T-helper 1 cell (primary cell): ENCODE measurements at places on chromosomes 3 and 15.

GRCh38 chr15:47862402-47862801, 145.1 kb downstream of the SEMA6D start:
- no peak for DNase-seq

- no peak for DNase-seq
Observed at GRCh38 chr15:56327721-56328502, 37.3 kb upstream of the TEX9 start.

GRCh38 chr3:26683902-26684301, 61.3 kb downstream of the LRRC3B start:
- no peak for DNase-seq

GRCh38 chr3:98670020-98670419, 76.6 kb upstream of the CPOX start:
- DNase-seq, result no peak

DNA sequence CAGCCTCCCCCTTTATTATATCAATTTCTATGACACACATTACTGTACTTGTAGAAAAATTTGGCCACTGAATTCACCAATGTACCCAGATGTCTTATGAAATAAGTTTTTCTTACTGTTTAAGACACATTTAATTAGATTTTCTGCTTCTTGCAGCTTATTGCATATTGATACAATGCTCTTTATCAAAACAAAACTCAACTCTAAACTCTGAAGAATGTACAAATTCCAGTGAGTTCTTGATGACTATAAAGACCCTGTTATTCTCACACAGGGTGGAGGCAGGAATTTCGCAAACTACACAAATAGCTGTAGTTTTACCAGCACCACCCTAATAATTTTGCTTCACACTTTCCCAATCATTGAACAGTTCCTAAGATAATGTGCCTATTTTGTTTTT, 22.0 kb downstream of the CMTM6 start:
- DNase-seq, result no peak

DNA sequence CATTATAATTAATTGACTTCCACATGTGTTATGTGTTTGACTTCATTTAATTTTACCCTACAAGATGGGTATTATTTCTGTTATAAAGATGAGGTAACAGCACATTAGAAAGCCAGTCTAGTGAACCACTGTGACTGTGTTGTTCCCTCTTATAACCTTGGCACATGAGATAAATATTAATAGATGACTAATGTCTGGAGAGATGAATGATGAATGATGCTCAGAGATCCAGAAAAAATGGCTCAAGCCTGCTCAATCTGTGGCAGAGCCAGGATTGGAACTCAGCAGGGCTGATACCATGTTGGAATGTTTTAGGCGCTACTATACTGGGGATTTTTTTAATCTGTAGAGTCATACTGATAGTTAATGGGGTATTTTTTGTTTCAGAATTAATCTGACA, 118.8 kb upstream of the PTX3 start:
- DNase-seq, result no peak

- DNase-seq, result no peak
Observed at GRCh38 chr15:87686339-87686738, 570.2 kb downstream of the NTRK3 start.

DNA sequence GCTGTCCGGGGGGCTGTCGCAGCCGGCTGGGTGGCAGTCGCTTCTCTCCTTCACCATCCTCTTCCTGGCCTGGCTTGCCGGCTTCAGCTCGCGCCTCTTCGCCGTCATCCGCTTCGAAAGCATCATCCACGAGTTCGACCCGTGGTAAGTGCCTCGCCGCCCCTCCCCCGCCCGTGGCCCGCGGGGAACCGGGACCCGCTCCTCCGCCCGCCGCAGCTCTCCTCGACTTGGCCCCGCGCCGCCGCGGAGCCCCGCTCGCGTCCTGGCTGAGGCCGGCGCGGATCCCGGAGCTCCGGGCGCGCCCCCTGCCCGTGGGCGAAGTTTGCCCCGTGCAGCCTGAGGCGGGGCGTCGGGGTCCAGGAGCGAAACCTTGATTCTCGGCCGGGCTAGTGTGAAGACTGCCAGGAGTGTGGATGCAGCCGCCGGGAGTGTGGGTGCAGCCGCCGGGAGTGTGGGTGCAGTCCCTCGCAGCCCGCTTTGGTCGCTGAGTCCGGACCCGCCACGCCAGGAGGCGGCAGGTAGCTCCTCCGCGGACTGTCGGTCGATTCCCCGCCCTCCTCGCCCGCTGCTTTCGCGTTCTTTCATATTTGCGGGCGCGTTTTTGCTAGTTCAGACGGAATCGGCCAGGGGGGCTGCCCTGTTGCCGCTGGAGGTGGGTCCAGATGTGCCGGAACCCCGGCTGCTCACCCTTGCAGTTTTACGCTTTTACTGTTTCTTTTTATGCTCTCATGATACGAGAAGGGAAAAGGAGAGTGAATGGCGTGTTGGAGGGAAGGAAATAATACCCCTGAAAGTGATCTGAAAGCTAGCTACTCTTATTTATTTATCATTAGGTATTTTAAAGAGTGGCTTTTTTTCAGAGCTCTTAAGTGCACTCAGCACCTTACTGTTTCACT, 692 bp downstream of the STT3B start:
- DNase-seq, result peak; percentile 57

DNA sequence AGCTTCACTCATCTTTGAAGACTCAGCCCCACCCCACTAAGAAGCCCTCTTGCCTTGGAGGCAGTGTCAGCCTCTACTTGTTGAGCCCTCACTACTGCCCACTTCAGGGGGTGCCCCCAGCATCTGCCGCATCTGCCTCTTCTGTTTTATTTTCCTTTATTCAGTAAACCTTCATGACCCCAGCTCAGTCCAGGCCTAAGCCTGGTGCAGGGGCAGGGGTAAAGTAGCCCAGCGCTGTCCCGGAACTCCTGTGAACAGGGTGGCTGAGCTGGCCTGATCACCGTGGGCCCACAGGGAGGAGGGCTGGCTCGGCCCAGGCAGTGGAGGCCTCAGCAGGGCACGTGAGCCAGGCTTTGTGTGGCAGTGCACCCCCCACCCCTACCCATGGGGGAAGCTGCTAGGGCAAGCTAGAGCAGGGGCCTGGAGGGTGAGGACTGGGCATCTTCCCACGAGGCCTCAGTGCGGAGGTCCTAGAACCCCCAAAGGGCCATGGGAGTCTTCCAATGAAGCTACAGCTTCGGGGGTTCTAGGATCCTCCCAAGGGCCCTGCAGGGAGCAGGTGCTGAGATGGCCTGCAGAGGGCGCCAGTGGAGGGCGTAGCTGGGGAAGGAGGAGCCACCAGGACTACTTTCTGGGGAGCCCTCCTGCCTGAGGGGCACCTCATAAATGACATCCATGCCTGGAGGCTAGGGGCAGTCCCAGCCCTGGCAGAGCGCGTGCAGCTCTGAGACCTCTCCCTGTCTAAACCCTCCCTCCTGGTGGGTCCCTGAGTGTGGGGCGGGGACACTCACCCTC, 36.0 kb downstream of the TSPAN3 start:
- peak; percentile 24 for DNase-seq

- no peak for DNase-seq
Observed at GRCh38 chr3:73451301-73451944, 173.3 kb downstream of the PDZRN3 start.

DNA sequence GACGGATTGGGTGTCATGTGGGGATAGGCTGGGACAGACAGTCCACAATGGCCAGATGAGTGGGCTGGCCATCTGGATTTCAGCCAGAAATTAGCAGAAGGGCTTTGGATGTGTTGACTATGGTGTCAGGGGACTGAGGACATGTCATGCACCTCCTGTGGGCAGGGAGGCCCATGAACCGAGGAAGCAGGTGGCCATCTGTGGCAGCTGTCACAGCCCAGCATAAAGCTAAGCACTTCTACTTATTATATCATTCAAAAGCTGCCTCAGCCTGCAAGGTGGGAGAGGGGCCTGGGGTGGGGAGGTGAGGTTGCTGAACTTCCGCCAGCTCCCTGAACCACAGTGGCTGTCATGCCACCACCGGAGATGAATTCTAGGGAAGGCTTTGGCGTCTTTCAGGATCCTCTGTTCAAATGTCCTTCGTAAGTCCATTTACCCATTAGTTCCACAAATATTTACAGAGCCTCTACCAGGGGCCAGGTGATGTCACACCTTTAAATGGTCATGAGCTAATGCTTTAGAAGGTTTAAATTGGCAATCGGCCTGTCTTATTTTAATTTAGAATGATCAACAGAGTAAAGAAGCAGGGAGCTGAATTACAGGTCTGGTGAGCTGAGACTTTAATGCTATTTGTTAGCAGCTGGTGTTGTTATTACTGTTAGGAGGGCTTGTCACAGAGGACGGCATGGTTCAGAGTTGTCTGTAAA, 23.6 kb upstream of the CAV3 start:
- no peak for DNase-seq

GRCh38 chr3:151794080-151794479, 19.8 kb upstream of the AADAC start:
- no peak for DNase-seq

DNA sequence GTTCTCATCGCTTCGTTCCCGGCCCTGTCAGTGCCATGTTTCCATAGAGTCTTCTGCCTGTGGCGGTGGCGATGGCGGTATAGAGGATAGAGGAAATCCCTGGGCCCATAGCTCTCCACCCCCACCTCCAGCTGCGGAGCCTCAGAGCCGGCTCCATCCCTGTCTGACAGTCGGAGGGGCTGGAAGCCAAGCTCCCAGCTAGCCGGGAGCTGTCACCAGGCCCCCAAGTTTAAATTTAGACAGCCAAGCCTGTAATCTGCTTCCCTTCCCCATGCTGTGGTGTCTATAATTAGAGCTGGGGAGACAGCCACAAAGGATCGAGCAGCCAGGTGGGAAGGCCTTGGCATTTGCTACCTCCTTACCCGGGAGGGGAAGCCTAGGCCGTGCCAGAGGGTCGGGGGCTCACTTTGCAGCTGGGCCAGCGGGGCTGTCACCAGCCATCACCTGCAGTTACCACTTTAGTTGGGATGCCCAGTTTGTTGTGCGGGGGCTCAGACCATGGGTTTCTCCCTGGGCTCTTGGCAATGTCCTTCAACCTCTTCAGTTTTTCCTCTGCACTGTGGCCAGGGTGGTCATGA, 56.3 kb upstream of the SEC13 start:
- no peak for DNase-seq

- no peak for DNase-seq
Observed at GRCh38 chr3:101142160-101142559, 148.9 kb upstream of the ABI3BP start.

- DNase-seq, result no peak
Observed at GRCh38 chr3:108602935-108603294, 13.4 kb downstream of the DZIP3 start.

- no peak for DNase-seq
Observed at GRCh38 chr3:169618894-169619792, 44.4 kb downstream of the MECOM start.

GRCh38 chr3:71492974-71493771, 90.4 kb downstream of the FOXP1 start:
- DNase-seq, result peak; percentile 17

- DNase-seq, result no peak
Observed at GRCh38 chr3:105982207-105982606, 113.4 kb upstream of the CBLB start.

GRCh38 chr3:98012979-98013378, 22.1 kb downstream of the GABRR3 start:
- DNase-seq, result no peak

GRCh38 chr15:52803467-52804306, 13.6 kb upstream of the ONECUT1 start:
- no peak for DNase-seq

- DNase-seq, result no peak
Observed at GRCh38 chr15:95457520-95457919, 873.0 kb upstream of the NR2F2 start.

DNA sequence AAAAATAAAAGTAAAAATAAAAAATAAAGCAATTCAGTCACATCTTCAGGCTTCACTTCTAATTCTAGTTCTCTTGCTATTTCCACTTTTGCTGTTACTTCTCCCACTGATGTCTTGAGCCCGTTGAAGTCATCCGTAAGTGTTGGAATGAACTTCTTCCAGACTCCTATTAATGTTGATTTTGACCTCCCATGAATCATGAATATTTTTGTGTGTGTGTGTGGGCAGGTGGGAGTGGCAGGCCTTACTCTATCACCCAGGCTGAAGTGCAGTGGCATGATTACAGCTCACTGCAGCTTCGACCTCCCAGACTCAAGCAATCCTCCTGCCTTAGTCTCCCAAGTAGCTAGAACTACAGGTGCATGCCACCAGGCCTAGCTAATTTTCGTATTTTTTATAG, 10.7 kb downstream of the USP4 start:
- DNase-seq, result no peak

DNA sequence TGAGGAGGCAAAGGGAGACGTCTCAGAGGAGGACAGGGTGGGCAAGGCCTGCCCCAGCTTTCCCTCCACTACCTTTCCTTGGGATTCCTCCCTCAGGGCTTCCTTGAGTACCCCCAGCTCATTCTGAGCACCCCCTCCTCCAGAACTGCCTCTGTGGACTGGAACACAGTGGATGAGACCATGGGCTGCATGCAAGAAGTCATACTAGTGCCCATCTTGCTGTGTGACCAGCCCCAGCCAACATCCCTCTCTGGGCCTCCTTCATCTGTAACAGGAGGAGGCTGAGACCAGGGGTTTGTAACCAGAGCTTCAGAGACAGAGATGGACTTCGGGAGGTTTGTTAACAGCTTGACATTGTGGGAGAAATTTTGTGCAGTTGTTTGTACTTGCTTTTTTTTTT, 25.6 kb downstream of the FEM1B start:
- no peak for DNase-seq

GRCh38 chr3:79906106-79906505, 138.3 kb upstream of the ROBO1 start:
- no peak for DNase-seq

- DNase-seq, result no peak
Observed at GRCh38 chr3:43913036-43913948, 222.6 kb downstream of the ABHD5 start.
